CD4-positive, alpha-beta T cell treated with Interleukin-6 for 4 hours (primary cell): ENCODE measurements at places on chromosomes 13 and 19.

GRCh38 chr13:113116871-113117271, 5.7 kb upstream of the F10 start:
- DNase-seq, result no peak

DNA sequence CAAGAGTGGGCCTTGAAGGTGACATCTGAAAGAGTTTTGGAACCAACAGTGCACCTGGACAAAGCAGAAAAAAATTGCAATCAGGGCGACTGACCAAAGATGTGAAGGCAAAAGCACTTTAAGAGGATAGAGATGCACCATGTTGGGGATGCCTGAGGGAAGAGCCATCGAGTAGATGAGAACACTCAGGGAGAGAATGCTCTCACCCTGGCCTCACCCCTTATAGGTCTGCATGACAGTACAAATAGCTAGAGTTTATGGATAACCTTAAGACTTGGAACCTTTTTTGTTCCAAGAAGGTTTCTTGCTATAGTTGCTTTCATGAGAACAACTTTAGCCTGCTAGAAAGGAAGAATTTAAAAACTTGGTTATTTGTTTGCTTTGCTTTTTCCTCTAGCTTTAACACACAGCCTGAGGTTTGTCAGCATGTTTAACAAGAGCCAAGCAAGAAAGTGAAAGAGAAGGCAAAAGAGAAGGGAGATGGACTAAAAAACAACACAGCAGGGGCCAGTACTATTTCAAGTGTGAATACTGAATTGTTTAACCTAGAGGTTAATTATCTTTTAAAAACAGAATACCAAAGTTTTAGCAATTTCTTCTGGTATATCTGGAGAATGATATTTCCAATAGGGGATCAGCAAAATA, 418.9 kb downstream of the DIAPH3 start:
- DNase-seq, result no peak

DNA sequence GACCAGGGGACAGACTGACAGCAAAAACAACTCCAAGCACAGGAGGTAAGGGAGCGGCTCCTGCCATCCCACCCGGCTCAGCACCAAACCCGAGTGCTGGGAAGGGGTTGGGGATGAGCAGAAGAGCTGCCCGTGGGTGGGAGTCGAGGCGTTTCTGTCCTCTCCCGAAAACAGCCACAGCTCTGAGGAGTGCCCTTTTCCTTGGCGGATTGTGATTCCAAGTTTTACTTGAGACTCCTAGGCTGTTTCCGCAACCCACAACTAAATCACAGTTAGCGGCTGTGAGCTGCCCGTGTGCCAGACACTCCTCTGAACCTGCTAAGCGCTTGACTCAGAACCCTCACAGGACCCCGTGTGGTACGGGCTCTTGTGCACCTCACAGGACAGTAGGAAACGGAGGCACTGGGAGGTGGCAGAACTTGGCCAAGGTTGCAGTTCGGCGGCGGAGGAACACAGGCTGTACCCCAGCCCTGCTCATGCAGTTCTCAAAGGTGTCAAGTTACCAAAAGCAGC, 21.4 kb downstream of the CFAP97D2 start:
- no peak for DNase-seq

GRCh38 chr19:49349567-49349966, 12.6 kb downstream of the TEAD2 start:
- no peak for DNase-seq

DNA sequence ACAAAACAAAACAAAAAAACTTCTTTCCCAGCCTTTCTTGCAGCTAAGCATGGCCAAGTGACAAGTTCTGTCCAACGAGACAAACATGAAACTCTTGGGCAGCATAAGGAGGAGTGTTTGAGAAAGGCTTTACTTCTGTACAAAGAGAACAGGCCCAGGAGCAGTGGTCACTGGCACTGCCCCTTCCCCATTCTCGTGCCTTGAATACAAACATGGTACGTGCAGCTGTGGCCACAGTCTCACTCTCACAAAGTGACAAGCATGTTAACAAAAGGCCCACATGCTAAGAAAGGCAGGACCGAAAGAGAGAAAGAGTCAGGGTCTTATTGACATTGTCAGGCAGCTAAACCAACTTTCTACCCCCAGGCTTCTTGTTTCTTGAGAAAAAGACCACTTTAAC, 19.8 kb upstream of the SLC25A30 start:
- DNase-seq, result no peak
